ENCODE measurements at places on chromosomes 5 and 9. TPM values are rescaled to one million over a fixed set of nuclear protein-coding genes. Genes with fewer than 3 reads are reported as not detected.

Gene PCDHGA5
- 3.0 TPM for total RNA-seq

Gene OTULINL
- 8.9 TPM for total RNA-seq

Gene GHR
- total RNA-seq = 0.21 TPM

Gene GABRA6
- not detected for total RNA-seq

DNA sequence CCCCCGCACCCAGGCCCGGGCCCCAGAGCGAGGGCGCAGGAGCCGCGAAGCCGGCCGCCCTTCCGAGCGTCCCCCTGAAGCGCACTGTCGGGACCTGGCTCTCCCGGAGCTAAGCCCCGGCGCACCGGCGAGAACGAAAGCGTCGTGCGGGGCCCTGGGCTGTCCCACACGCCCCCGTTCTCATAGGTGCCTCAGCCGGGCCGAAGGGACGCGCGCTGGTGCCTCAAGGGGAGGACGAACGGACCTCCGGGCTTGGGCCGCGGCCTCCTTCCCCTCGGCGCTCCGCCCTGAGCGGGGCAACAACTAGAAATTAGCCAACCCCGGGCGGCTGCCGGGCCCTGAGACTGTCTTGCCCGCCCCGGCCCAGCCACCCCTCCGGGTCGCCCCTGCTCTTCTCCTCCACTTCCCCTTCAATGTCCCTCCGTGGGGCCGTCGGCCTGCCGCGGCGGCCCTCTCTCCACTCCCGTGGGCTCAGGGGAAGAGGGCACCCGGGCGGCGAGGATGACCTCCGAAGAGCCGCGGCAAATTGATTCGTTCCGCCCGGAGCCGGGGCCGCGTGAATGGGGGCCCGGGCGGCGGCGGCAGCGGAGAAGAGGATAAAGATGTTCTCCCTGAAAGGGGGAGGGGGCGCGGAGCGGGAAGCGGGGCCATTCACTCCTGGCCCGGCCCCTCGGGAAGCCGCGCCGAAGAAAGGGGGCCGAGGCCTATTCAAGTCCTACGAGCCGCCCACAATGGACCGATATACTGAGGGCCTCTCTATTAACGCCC lies 3.5 kb upstream of the PRDM12 start:
- peak; percentile 73 for DNase-seq
- H3K36me3 ChIP-seq = no peaks in the 10 kb centered on the region
- H3K4me3 ChIP-seq = no peak overlapping the region
- H3K27me3 ChIP-seq = peaks cover 100% of the 10 kb centered on the region
- H3K27ac ChIP-seq = no peak overlapping the region
- H3K4me1 ChIP-seq = no peaks in the 10 kb centered on the region

DNA sequence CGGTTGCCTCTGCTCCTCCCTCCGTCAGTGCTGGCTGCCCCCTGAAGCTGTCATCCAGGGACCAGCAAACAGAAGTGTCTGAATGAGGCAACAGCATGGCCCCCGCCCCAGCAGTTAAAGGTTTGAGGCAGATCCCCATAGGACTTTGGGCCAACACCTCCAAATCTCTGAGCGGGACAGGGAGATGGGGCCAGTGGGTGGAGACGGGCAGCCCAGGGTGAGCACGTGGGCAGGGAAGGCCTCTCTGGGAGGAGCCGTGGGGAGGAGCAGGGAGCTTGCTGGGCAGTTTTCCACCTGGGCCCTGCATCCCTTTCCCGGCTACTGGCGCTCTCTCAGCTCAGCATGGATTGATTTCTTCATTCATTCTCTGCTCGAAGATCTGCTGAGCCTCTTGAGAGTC lies 39.1 kb upstream of the NOTCH1 start:
- H3K4me3 ChIP-seq = no peak overlapping the region
- no peaks in the 10 kb centered on the region for H3K36me3 ChIP-seq
- no peak overlapping the region for H3K27ac ChIP-seq
- H3K27me3 ChIP-seq = no peaks in the 10 kb centered on the region

- no peak for DNase-seq
- no peak overlapping the region for H3K27ac ChIP-seq
- H3K27me3 ChIP-seq = no peaks in the 10 kb centered on the region
- peaks cover 8% of the 10 kb centered on the region for H3K36me3 ChIP-seq
- no peaks in the 10 kb centered on the region for H3K4me1 ChIP-seq
- no peak overlapping the region for H3K4me3 ChIP-seq
Observed at GRCh38 chr5:78001197-78001596, 225.1 kb upstream of the TBCA start.

DNA sequence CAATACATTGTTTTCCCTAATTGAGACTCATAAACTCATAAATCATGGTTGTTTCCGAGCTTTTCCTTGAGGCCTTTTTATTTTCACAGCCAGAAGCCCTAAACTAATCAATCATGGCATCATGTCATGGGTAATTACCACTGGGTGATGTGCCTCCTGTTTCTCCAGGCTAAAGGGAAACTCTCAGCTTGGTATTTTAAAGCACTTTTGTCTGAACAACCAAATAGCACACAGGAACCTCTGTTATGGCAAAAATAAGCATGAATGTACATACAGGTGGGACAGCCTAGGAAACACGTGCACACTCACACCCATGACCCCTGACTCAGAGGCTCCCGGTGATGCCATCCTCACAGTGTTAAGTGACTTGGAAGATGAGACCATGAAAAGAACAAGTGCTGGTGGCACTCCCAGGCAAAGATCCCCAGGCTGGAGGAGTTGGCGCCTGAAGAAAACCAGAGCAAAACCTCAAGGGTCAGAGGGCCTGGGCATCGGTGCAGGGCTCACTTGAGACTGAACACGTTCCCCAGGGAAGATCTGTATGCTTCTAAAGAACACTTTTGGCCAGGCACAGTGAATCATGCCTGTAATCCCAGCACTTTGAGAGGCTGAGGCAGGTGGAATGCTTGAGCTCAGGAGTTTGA lies 154.3 kb downstream of the ROR2 start:
- H3K36me3 ChIP-seq = peaks cover 9% of the 10 kb centered on the region
- H3K4me3 ChIP-seq = no peak overlapping the region
- peak; percentile 42 for DNase-seq
- H3K27me3 ChIP-seq = no peaks in the 10 kb centered on the region
- H3K27ac ChIP-seq = peak overlapping the region; percentile 80

- DNase-seq = no peak
- no peaks in the 10 kb centered on the region for H3K27me3 ChIP-seq
- no peaks in the 10 kb centered on the region for H3K36me3 ChIP-seq
- no peak overlapping the region for H3K27ac ChIP-seq
- no peak overlapping the region for H3K4me3 ChIP-seq
- H3K4me1 ChIP-seq = no peaks in the 10 kb centered on the region
Observed at GRCh38 chr5:123949807-123950340, 437.9 kb downstream of the CSNK1G3 start.

GRCh38 chr5:170809551-170809950 lies 26.0 kb downstream of the GABRP start:
- no peaks in the 10 kb centered on the region for H3K36me3 ChIP-seq
- DNase-seq = peak; percentile 64
- no peak overlapping the region for H3K27ac ChIP-seq
- no peaks in the 10 kb centered on the region for H3K27me3 ChIP-seq
- H3K4me3 ChIP-seq = no peak overlapping the region

GRCh38 chr5:161547738-161548486 lies 1.4 kb upstream of the GABRB2 start:
- peak overlapping the region; percentile 84 for H3K4me3 ChIP-seq
- H3K27me3 ChIP-seq = peaks cover 30% of the 10 kb centered on the region
- peaks cover 7% of the 10 kb centered on the region for H3K4me1 ChIP-seq
- no peaks in the 10 kb centered on the region for H3K36me3 ChIP-seq
- peak; percentile 78 for DNase-seq
- H3K27ac ChIP-seq = no peak overlapping the region

DNA sequence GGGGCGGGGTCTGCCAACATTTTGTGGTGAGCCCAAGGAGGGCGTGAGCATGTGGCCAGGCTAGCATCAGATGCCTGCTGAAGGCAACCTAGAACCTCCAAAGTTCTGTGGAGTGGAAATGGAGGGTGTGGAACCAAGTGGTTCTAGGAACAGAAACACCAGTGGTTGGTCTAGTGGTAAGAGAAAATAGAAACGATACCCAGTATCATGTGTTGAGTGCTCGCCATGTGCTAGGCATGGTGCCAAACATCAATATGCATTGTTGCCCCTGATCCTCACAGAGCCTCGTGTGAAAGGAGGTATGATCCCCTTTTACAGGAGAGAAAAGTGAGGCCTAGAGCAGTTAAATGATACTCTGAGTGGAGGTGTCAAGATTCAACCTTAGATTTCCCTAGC lies 31.5 kb upstream of the MVB12B start:
- H3K36me3 ChIP-seq = no peaks in the 10 kb centered on the region
- no peak for DNase-seq
- no peaks in the 10 kb centered on the region for H3K27me3 ChIP-seq
- H3K4me3 ChIP-seq = no peak overlapping the region
- no peak overlapping the region for H3K27ac ChIP-seq

GRCh38 chr5:41071975-41072374 lies 833 bp upstream of the MROH2B start:
- no peaks in the 10 kb centered on the region for H3K36me3 ChIP-seq
- H3K4me3 ChIP-seq = no peak overlapping the region
- no peaks in the 10 kb centered on the region for H3K27me3 ChIP-seq
- no peaks in the 10 kb centered on the region for H3K4me1 ChIP-seq
- DNase-seq = no peak
